ENCODE measurements at places on chromosomes 4 and X. TPM values are rescaled to one million over a fixed set of nuclear protein-coding genes. Genes with fewer than 3 reads are reported as not detected.

The PTCHD1 gene
- total RNA-seq, result not detected

DNA sequence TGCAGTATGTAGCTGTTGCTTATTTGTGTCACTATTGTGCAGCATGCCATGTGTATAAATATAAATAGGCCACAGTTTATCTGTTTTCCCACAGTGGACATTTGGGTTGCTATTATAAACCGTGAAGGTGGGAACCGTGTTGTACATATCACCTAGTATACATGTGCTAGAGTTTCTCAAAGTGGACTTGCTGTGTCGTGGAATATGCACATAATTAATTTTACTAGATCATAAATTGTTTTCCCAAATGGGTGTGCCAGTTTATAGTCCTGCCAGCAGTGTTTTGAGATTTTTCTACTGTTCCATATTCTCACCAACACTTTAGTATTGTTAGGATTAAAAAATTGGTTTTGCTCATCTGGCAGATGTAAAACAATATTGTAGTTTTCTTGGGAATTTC lies 38.5 kb downstream of the PRIMPOL start:
- DNase-seq, result no peak
- no peaks in the 10 kb centered on the region for H3K4me1 ChIP-seq
- H3K27me3 ChIP-seq, result no peaks in the 10 kb centered on the region
- H3K4me3 ChIP-seq, result no peak overlapping the region
- H3K27ac ChIP-seq, result no peak overlapping the region

The P2RY4 gene
- total RNA-seq, result 0.39 TPM

- no peak overlapping the region for H3K27ac ChIP-seq
- H3K27me3 ChIP-seq, result no peaks in the 10 kb centered on the region
- DNase-seq, result no peak
- H3K4me1 ChIP-seq, result no peaks in the 10 kb centered on the region
- H3K4me3 ChIP-seq, result no peak overlapping the region
- no peaks in the 10 kb centered on the region for H3K36me3 ChIP-seq
Observed at GRCh38 chrX:11887175-11887574, 129.1 kb downstream of the MSL3 start.

The GPC3 gene
- 0.27 TPM for total RNA-seq

GRCh38 chr4:163109967-163110366 lies 56.7 kb downstream of the NAF1 start:
- no peak for DNase-seq
- no peaks in the 10 kb centered on the region for H3K36me3 ChIP-seq
- no peak overlapping the region for H3K27ac ChIP-seq
- H3K4me1 ChIP-seq, result no peaks in the 10 kb centered on the region

The MGAT4D gene
- not detected for total RNA-seq

- peak overlapping the region; percentile 74 for H3K27ac ChIP-seq
- no peaks in the 10 kb centered on the region for H3K27me3 ChIP-seq
- no peaks in the 10 kb centered on the region for H3K36me3 ChIP-seq
- peak; percentile 78 for DNase-seq
Observed at GRCh38 chrX:151393514-151393913, 3.5 kb upstream of the VMA21 start.

- no peaks in the 10 kb centered on the region for H3K4me1 ChIP-seq
- no peak overlapping the region for H3K4me3 ChIP-seq
- H3K27ac ChIP-seq, result no peak overlapping the region
- no peaks in the 10 kb centered on the region for H3K36me3 ChIP-seq
- no peak for DNase-seq
Observed at GRCh38 chrX:68889249-68889648, 60.4 kb downstream of the EFNB1 start.

DNA sequence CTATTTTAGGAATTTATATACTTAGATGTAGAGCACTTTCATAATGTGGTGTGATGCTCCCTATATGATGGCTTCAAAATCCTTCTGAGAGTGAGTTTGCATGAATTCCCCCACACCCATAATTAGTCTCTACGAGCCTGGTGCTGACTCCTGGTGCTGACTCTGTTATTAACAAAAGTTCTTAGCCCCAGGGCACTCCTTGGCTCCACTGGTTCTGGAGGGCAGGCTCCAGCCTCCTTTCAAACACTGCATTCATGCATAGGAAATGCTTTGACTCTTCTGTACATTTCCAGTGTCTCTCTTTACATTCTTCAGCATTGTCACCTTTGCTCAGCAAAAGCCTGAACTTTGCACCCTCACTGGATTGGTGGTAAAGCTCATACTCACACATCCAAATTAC lies 64.0 kb downstream of the LNX1 start:
- H3K36me3 ChIP-seq, result no peaks in the 10 kb centered on the region
- no peak overlapping the region for H3K27ac ChIP-seq
- no peaks in the 10 kb centered on the region for H3K4me1 ChIP-seq
- no peak for DNase-seq

DNA sequence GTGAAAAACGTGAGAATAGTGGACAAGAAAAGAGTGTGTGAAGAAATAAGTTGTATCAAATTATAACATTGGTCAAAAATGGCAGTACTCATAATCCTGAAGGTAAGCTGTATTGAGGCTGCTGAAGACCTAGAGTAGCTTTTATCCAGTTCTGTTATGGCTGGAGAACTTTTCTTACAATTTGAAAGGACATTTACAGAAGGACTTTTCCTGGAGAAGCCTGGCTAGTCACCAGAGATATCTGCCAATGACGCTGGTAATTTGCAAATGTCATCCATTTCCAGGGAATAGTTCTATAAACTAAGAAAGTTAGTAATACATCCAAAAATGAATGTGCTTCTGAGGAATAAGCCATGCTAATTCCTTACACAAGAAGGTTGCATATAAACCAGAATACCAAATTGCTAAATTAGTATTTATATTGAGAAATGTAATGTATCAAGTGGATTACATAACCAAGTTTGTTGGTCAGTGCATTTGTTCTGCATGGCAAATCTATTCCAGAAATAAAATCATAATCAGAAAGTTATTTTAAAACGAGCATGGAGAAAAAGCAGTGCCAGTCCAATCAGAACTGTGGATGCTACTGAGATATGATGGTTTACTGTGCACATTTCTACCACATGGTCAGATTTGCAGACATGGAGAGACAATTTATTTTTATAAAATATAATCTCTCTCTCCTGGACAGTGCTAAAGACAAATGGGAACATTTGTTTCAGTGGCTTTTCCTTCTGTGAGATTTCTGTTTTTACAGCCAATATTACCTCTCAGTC lies 743.7 kb upstream of the HS3ST1 start:
- H3K4me1 ChIP-seq, result no peaks in the 10 kb centered on the region
- no peak overlapping the region for H3K4me3 ChIP-seq
- H3K27ac ChIP-seq, result no peak overlapping the region
- DNase-seq, result no peak
- H3K27me3 ChIP-seq, result no peaks in the 10 kb centered on the region
- no peaks in the 10 kb centered on the region for H3K36me3 ChIP-seq

DNA sequence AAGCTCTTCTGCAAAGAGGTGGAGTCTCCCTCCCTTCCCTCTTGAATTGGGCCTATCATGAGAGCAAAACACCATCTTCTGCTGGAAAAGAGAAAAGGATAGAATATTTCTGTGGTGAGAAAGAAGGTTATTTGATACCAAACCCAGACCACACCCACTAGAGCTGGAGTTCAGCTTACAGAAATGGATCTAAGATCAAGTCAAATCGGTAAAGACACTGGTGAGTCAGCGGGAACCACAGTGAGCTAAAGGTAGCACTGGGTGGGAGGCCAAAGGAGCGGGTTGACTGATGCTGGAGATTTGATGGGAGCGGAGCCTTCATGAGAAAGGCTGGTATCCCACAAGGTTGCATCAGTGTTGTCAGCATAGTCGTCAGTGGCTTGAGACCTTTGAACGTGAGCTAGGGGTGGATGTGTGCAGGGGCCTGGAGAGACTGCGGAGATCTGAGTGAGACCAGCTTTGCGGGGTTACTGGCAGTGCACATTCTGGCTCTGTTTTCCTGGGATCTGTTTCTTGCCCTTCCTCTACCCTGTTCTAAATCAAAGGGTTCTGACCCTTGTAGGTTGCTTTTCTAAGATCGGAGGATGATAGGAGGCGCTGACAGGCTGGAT lies 106.4 kb upstream of the SCOC start:
- H3K4me3 ChIP-seq, result no peak overlapping the region
- no peaks in the 10 kb centered on the region for H3K27me3 ChIP-seq
- H3K27ac ChIP-seq, result no peak overlapping the region
- H3K36me3 ChIP-seq, result no peaks in the 10 kb centered on the region

The VSIG4 gene
- not detected for total RNA-seq

DNA sequence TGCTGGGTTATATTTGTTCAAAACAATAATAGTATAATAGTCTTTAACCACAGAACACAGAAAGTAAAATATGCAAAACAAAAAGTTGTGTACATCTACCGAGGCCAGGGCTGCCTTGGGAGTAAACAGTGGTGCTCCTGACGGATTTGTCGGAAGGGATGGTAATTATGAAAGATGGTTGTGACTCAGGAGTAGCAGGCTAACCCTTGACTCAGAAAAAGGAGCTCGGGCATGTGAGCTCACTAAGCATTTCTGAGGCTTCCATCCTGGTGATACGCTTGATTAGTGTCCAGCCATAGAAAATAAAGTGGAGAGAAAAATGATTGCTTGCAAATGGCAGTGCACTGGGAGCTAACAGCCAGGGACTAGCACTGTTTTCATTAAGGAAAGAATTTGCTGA lies 53.2 kb upstream of the SPANXB1 start:
- H3K4me1 ChIP-seq, result no peaks in the 10 kb centered on the region
- no peaks in the 10 kb centered on the region for H3K27me3 ChIP-seq
- no peak for DNase-seq
- no peak overlapping the region for H3K27ac ChIP-seq
- H3K36me3 ChIP-seq, result no peaks in the 10 kb centered on the region
- no peak overlapping the region for H3K4me3 ChIP-seq

GRCh38 chr4:177349191-177349590 lies 39.5 kb downstream of the NEIL3 start:
- H3K4me3 ChIP-seq, result no peak overlapping the region
- no peaks in the 10 kb centered on the region for H3K36me3 ChIP-seq
- H3K27ac ChIP-seq, result no peak overlapping the region
- DNase-seq, result no peak
- no peaks in the 10 kb centered on the region for H3K27me3 ChIP-seq

- no peaks in the 10 kb centered on the region for H3K27me3 ChIP-seq
- no peaks in the 10 kb centered on the region for H3K36me3 ChIP-seq
- no peaks in the 10 kb centered on the region for H3K4me1 ChIP-seq
- H3K27ac ChIP-seq, result no peak overlapping the region
- H3K4me3 ChIP-seq, result no peak overlapping the region
Observed at GRCh38 chr4:167831855-167832254, 260.5 kb upstream of the ANXA10 start.

GRCh38 chr4:153212736-153213135 lies 8.5 kb downstream of the TRIM2 start:
- H3K36me3 ChIP-seq, result no peaks in the 10 kb centered on the region
- H3K4me3 ChIP-seq, result no peak overlapping the region
- H3K27me3 ChIP-seq, result no peaks in the 10 kb centered on the region
- DNase-seq, result no peak
- no peaks in the 10 kb centered on the region for H3K4me1 ChIP-seq

GRCh38 chr4:94038195-94038594 lies 169.5 kb upstream of the SMARCAD1 start:
- H3K36me3 ChIP-seq, result no peaks in the 10 kb centered on the region
- H3K27ac ChIP-seq, result no peak overlapping the region
- no peaks in the 10 kb centered on the region for H3K27me3 ChIP-seq
- no peaks in the 10 kb centered on the region for H3K4me1 ChIP-seq
- no peak for DNase-seq
- no peak overlapping the region for H3K4me3 ChIP-seq

GRCh38 chr4:188266386-188266785 lies 127.1 kb downstream of the TRIML1 start:
- DNase-seq, result no peak
- no peaks in the 10 kb centered on the region for H3K4me1 ChIP-seq
- H3K4me3 ChIP-seq, result no peak overlapping the region
- no peak overlapping the region for H3K27ac ChIP-seq
- no peaks in the 10 kb centered on the region for H3K27me3 ChIP-seq
- no peaks in the 10 kb centered on the region for H3K36me3 ChIP-seq

DNA sequence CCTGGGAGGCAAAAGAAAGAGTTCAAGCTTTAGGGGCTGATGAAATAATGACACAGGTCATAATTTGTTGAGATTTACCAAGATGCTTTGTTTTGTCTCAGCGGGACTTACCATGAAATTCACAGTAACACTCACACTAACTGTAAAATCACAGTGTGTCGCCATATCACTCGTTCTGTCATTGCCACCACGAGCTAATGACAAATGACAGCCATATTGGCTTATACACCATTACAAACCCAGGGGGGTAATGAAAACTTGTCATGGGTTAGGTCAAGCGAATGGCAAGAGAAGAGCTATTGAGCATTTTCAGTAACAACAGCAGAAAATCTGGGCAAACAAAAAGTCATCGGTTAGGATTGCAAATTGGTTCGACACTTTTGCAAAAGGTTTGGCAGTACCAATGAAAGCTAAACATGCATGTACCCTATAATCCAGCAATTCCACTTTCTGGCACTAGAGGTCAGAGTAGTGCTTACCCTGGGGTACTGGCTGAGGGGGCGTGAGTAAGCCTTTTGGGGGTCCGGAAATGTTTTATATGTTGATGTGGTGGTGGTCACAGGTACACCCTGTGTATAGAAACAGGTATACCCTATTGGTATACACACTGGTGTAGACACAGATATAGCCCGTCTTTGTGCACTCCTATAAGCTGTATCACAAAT lies 83.9 kb upstream of the RAI2 start:
- no peak overlapping the region for H3K27ac ChIP-seq
- H3K27me3 ChIP-seq, result no peaks in the 10 kb centered on the region
- no peaks in the 10 kb centered on the region for H3K4me1 ChIP-seq

GRCh38 chr4:88969271-88969670 lies 87.7 kb downstream of the FAM13A start:
- no peaks in the 10 kb centered on the region for H3K4me1 ChIP-seq
- H3K4me3 ChIP-seq, result no peak overlapping the region
- H3K27me3 ChIP-seq, result no peaks in the 10 kb centered on the region
- no peak for DNase-seq
- no peaks in the 10 kb centered on the region for H3K36me3 ChIP-seq
- H3K27ac ChIP-seq, result no peak overlapping the region

DNA sequence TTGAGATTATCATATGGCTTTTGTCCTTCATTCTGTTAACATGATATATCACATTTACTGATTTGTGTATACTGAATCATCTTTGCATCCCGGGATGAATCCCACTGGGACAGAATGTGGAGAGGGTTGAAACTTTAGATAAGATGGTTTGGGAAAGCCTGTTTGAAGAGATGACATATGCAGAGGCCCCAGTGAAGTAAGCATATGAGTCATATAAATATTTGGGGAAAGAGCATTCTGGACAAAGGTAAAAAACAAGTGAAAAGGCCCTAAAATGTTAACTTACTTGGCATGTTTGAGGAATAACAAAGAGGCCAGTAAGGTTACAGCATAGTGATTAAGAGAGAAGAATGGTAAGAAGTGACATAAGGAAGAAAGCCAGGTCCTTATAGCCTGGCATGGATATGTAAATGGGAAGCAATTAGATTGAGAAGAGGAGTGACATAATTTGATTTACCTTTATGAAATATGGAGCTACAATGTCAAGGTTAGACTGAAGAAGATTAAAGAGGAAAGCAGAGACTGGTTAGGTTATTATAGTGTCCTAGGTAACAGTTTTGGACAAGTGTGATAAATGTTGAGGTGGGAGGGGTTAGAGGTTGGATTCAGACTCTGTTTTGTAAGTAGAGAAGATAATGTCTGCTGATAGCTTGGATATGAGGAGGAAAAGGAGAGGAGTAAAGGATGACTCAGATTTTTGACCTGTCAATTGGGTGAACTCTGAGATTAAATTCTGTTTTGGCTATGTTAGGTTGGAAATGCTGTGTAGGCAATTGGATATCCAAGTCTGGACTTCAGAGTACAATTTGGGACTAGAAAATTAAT lies 54.6 kb upstream of the DRP2 start:
- no peaks in the 10 kb centered on the region for H3K4me1 ChIP-seq
- no peak overlapping the region for H3K27ac ChIP-seq
- H3K27me3 ChIP-seq, result no peaks in the 10 kb centered on the region
- H3K36me3 ChIP-seq, result no peaks in the 10 kb centered on the region

- no peaks in the 10 kb centered on the region for H3K4me1 ChIP-seq
- H3K36me3 ChIP-seq, result no peaks in the 10 kb centered on the region
- DNase-seq, result no peak
- H3K4me3 ChIP-seq, result no peak overlapping the region
Observed at GRCh38 chr4:32142075-32142474, 1421.9 kb downstream of the PCDH7 start.
